ENCODE measurements at places on chromosomes 5 and 9.

GRCh38 chr5:72018143-72018803 lies 89.0 kb upstream of the MAP1B start:
- DNase-seq, result peak; percentile 50

DNA sequence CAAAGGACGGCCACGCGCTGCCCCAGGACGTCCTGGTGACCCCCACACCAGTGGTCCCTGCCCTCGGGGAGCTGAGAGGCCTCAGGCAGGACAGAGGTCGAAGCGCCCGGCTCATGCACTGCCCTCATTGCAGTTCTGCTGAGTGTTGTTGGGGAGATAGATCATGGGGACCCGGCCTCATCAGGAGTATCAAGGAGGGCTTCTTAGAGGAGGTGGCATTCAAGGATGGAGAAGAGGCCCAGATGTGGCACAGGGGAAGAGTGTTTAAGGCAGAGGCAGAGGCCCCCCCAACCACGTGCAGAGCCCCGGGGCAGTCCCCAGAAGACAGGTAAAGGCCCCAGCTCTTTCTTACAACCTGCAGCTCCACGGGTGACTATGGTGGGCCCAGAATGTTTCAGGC lies 26.2 kb downstream of the ASS1 start:
- DNase-seq, result no peak

DNA sequence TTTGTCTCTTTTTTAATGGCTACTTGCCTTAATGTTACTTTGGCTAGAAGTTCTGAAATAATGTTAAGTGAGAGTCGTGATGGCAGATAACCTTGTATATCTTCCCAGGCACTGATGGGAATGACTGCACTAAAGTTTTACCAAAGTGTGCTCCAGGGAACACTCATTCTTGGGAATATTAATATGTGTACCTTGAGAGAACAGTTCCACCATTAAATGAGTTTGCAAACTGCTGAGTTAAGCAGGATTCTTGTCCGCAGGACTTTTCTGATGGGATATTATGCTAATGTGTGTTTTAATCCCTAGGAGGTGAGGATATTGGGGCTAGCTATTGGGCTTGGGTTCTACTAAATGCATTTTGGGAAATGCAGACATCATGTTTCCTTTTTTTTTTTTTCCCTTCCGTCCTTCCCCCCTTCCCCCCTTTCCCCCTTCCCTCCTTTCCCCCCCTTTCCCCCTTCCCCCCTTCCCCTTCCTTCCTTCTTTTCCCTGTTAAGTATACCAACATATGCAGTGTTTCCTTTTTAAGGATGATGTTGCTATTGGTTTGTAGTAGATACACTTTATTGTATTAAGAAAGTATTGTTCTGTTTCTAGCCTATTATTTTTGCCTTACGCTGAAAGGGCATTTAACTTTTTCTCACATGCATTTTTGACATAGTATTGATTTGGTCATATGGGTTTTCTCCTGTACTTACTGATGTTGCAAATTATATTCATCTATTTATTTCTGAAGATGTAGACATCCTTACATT lies 15.5 kb downstream of the ZBTB34 start:
- no peak for DNase-seq

DNA sequence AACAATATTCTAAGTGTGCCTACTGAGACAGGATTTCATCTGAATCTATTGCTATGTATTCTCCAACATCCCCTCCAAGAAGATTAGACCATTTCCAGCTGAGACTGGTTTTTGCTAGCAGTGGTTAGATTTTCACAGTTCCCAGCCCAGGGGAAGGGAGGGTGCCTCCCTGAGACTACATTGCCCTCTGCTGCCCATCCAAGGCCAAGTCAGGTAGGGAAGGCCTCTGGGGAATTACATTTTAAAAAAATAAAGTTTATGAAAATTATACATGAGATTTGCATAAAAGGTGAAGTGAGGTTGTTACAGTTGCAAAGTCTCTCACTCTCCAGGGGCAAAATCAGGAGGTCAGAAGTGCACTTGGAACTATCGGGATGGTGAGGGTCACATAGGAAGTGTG lies 28.0 kb upstream of the SYK start:
- no peak for DNase-seq

DNA sequence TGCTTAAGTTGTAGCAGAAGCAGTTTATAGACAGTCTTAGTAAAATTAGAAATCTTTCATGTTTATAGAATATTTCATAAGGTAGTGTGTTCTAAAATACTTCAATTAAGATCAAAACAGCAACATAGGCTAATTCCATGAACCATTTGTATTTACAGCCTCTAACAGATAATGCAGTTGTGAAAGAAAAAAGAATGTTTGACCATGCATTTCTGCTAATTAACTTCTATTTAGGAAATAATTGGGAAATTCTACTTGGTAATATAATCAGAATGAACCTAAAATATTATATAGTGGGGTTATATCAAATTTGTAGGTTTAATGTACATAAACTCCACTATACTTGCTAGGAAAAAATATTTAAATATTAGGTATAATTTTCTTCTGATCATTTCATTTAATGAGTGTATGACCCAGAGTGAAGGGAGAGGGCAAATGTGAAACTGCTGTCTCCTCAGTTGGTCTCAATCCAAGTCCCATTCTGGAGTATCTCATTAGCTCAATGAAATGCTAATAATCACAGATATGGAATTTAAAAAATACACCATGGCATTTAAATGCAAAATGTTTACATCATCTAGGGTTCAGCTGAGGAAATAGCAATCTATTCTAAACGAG lies 34.9 kb downstream of the ALDH1A1 start:
- no peak for DNase-seq

DNA sequence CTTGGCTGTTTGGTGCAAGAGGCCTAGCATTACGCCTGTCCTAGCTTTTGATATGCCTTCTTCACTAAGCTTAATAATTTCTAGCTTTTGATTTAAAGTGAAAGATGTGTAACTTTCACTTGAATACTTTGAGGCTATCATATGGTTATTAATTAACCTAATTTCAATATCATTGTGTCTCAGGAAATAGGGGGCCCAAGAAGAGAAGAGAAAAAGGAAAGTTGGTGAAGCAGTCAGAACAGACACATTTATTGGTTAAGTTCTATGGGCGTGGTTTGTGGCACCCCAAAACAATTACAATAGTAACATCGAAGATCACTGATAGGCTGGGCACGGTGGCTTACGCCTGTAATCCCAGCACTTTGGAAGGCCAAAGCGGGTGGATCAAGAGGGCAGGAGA lies 40.9 kb upstream of the F2RL2 start:
- DNase-seq, result no peak

- no peak for DNase-seq
Observed at GRCh38 chr9:32431196-32431595, 46.8 kb downstream of the ACO1 start.

DNA sequence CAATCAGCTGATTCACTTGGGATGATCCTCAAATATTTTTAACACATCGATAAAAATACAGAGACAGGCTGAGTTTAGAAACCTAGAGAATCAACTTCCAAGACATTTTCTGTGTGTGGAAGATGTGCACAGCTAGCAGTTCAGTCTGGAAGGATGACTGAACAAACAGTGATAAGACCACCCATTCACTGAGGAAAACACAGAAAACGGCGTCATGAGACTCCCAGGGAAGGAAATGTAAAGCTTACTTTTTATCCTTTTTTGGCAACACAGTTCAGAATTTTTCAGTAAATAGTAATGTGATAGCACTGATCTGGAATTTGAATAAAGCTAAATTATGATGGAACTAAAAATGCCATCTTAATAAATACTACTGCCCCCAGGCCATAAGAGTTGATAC lies 277.6 kb downstream of the SEMA5A start:
- DNase-seq, result no peak

GRCh38 chr9:114611516-114612271 lies 603 bp downstream of the TMEM268 start:
- peak; percentile 40 for DNase-seq

DNA sequence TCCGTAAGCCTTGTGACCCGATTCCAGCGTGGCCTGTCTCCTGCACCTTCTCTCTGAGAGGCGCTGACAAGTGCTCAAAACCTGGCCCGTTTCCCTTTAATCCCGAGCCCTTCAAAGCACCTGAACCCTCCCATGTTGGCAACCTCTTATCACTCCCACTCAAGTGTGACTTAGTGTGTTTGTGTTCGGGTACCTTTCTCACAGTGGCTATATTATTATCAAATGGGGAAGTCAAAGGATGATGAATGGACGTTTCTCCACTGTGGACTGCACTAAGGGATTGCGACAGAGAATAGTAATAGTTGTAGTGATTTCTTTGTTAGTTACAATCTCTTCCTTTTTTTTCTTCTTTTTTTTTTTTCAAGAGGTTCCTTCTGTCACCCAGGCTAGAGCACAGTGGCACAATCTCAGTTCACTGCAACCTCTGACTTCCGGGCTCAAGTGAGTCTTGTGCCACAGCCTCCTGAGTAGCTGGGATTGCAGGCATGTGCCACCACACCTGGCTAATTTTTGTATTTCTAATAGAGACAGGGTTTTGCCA lies 65.4 kb upstream of the TNFSF8 start:
- no peak for DNase-seq

DNA sequence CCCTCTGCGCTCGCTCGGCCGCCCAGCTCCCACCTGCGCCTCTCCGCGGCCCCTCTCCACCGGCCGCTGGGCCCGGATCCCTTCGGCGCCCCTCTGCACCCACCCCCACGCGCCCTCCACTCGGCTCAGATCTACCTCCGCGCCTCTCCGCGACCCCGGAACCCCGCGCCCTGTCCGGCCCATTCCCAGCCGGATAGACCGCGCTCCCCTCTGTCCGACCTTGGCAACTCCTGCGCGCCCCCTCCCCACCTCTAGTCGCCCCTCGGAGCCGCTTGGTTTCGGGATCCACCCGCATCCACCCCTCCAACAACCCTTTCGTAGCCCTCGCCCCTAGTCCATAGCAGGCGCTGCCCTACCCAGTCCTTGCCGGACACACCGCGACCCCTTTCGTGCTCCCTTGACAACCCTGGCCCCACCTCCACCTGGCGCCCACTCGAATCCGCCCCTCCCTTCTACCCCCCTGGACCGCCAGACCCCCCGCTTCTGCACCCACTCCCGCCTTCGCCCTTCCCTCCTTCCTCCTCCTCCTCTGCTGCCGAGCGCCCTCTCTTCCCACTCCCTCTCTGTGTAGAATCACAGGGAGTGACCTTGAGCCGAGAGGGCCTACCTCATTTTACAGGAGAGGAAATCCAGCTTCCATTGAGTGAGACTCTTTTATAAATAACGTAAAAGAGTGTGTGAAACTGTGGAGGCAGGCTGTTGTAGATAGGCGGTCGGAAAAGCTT lies 525 bp upstream of the AK3 start:
- DNase-seq, result peak; percentile 49

DNA sequence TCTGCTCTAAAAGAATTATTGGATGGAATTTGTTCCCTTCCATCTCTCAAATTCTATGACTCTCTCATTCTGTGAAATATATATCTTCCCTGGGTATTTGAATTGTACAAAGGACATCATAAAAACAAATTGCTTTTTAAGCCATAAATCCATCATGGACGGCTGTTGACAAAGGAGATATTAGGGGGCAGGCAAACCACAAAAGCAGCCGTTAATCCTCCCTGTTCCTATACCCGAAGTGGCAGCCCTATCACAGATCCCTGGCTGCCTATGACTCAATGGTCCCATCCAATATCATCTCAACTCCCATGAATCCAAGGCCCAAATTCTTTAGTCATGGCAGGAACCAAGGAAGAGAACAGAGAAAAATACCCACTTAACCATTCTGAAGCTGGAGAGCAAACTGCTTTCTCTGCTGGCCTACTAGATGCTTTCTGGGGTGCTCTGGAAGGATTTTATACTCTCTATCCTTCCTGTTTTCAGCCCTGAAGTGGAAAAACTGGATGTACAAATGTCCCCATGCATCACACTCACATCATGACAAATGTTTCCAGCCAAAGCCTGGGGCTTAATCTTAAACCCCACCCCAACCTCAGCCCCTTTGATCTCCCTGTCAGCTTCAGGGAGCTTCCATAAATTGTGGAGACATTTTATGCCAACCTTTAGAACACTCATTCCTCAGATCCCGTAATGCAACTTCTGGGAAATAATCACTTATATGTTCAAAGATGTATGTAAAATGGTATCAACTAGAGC lies 59.5 kb downstream of the FAM114A2 start:
- no peak for DNase-seq

DNA sequence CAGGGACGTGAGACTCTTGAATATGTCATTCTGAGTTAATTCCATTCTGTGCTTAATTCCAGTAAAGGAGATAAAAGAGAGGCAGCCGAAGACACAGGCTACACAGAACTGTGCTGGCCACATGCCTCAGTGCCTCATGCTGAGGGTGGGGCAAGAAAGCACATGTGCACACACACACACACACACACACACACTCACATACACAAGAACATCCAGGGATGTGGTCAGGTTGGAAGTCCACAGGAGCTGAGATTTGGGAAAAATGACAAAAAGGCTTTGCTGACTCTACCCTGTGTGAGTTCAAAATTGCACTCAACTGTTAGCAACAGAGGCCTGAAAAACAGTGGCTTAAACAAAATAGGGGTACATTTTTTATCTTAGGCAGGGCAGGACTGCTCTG lies 40.5 kb downstream of the ALG2 start:
- DNase-seq, result no peak

GRCh38 chr5:110815916-110816605 lies 77.3 kb downstream of the SLC25A46 start:
- no peak for DNase-seq

GRCh38 chr5:21919414-21920022 lies 933.6 kb downstream of the CDH12 start:
- no peak for DNase-seq

DNA sequence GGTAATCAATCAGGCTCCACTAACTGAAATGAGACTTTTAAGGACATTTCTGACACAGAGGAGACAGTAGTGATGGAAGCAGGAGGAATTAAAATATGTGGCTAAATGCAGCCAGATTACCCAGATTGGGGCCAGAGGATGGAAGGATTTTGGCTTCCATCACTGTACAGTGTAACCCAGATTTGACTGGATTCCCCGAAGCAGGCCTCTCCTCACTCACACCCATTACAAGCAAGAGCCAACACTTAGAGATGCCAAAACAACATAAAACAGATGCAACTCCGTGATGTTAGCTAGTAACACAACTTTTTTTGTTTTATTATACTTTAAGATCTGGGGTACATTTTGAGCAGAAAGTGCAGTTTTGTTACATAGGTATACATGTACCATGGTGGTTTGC lies 17.6 kb downstream of the TEK start:
- DNase-seq, result no peak

- DNase-seq, result peak; percentile 30
Observed at GRCh38 chr5:2119573-2119972, 236.8 kb upstream of the IRX4 start.

- no peak for DNase-seq
Observed at GRCh38 chr9:113540466-113540865, 76.9 kb downstream of the RGS3 start.

- DNase-seq, result no peak
Observed at GRCh38 chr9:134985451-134985850, 67.7 kb upstream of the FCN1 start.

GRCh38 chr9:2132484-2133082 lies 117.4 kb downstream of the SMARCA2 start:
- no peak for DNase-seq

DNA sequence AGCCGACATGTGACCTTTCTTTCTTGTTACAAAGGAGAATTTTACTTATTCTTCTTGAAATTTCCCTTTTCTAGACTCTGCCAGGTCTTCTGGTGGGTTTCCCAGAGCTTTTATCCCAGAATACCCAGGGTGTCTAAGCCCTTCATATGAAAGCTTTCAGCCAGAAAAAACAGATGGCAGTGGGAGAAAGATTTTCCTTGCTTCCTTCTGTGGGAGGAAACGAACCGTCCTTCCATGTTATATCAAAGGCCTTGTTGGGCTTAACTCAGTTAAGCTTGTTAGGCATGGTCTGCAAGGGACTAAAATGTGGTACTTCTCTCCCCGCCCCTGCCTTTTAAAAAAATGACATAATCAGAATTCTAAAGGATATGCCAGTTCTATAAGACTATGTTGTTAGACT lies 47.5 kb downstream of the SPATA31D1 start:
- no peak for DNase-seq
